ENCODE measurements at places on chromosomes 2 and 18.

- no peak for DNase-seq
These were observed at the start of gene SALL3 for GRCh38 chr18:78979730-78980278. TSS of gene SALL3 (plus strand) at chr18:78979818. CDS start at chr18:78980275, 457 bp downstream.

DNA sequence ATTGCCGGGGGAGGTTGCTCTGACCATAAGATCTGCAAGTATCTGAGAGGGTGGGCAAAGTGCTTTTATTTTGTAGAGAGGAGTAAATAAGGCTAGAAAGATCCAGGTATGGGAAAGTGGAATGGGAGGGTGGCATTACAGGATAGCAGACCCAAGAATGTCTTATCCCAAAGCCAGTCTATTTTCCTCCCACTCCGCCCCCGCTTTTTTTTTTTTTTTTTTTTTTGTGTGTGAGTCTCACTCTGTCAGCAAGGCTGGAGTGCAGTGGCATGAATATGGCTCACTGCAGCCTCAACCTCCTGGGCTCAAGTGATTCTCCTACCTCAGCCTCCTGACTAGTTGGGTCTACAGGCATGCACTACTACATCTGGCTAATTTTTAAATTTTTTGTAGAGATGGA is 31.5 kb downstream of the ARID5A start:
- no peak for DNase-seq

DNA sequence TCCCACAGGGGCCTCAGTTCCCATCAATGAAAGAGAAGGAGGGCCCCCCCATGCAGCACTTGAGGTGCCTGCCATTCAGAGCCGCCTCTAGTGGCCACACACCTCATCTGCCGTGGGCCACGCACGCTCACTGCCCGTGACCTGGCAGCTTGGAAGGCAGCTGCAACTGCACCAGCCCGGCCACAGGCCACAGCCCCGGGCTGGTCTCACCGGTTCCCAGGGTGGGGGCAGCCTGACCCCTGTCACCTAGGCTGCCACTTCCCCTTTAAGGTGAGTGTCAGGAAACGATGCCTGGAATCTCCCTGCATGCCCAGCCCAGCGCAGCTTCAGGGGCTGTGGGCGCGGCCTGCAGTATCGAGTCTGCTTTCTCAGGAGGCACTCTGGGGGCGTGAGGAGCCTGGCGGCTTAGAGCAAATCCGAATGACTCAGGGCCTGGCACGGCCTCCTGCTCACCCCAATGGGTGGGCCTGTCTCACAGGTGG is 2.6 kb downstream of the MAB21L4 start:
- DNase-seq, result no peak

- no peak for DNase-seq
These were observed 1363.2 kb upstream of the ACVR2A start for GRCh38 chr2:146481629-146482028.

DNA sequence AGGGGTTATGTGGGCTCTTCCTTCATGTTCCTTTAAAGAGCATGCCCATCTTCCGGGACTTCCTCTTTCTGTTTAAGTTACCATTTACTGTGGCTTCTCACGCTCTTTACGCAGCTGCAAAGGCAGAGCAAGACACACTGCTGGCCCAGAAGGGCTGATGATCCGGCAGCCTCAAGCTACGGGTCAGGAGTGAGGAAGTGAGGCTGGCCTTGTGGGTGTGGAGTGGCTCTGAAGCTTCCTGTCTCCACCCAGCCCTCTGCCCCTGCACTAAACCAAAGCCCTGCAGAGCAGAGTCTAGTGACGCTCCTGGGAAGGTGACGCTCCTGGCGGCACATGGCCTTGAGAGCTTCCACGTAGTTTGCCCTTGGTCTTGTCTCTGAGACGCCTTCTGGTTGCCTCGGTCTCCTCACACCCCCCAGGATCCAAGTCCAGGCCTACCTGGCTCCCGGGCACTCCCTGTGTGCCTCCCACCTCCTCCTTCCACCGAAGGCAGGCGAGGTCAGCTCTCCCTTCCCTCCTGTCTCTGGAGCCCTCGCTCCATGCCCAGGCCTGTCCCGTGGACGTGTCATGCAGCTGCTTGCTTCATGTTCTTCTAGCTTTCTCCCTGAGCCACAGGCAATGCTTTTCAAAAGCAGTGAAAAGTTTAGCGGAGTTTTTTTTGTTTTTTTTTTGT is 50.3 kb downstream of the ARL4C start:
- peak; percentile 63 for DNase-seq

DNA sequence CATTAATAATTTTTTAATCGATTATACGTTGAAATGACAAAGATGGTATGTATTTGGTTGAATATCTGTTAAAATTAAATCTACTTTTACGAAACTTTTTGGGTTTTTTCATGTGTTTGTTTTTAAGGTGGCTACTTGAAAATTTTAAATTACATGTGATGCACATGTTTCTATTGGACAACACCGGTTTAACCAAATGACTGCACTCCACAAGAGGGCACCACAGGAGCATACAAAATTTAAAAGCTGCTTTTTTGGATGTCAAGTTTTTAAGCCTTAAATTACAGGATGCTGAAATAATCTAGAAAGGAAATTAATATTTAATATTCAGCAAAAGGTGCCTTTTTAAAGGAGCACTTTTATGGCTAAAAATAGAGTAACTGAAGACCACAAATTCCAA is 98.7 kb downstream of the ACVR1 start:
- no peak for DNase-seq

- DNase-seq, result no peak
These were observed 106.8 kb upstream of the GALNT5 start for GRCh38 chr2:157150747-157151146.

GRCh38 chr2:40041422-40042382 is 262.6 kb upstream of the THUMPD2 start:
- DNase-seq, result no peak

GRCh38 chr2:16034151-16034974 is 94.0 kb downstream of the MYCN start:
- DNase-seq, result no peak

GRCh38 chr18:57657542-57657941 is 35.9 kb upstream of the NARS1 start:
- DNase-seq, result no peak

- DNase-seq, result peak; percentile 36
These were observed 29.0 kb downstream of the ANO7 start for GRCh38 chr2:241217320-241218031.

DNA sequence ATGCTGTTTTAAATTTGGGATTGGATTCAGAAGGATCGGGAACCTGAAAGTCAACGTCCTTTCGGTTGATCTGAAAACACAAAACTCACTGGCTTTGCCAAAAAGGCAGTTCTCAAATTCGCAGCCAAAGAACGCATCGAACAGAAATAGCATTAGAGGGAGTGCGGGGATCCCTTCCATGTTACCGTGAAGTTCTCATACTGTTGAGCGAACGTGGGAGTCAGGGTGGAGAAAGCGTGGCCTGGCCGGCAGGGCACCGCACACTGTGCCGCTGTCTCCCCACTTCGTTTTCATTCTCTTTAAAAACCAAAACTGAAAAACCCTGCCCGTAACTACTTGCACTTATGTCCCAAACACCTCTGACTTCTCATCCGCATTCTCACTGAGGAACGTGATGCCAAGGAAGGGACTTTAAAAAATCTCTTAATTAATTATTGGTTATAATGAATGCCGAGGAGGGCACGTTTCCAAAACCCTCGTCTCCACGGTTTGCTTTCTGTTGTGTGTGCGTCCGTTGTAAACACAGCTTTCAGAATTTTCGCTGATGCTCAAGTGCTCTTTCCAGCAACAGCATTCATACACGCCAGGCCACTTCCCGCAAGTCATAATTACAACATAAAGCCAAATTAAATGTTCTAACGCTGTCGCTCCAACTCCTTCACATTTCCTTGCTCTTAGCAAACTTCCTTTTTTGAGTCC is 60.9 kb upstream of the TWIST2 start:
- no peak for DNase-seq

DNA sequence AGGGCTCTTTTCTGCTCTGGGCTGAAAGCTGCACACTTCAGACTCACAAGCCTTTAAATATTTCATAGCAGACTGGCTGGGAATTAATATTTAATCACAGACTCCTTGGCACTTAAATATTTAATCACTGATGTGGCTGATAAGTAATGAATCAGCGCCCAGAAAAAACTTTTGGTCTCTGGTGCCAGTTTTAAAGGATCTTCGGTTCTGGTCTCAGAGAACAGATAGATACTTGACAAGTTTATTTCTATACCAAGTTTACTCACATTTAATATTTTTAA is 201.2 kb downstream of the MYCN start:
- DNase-seq, result no peak

DNA sequence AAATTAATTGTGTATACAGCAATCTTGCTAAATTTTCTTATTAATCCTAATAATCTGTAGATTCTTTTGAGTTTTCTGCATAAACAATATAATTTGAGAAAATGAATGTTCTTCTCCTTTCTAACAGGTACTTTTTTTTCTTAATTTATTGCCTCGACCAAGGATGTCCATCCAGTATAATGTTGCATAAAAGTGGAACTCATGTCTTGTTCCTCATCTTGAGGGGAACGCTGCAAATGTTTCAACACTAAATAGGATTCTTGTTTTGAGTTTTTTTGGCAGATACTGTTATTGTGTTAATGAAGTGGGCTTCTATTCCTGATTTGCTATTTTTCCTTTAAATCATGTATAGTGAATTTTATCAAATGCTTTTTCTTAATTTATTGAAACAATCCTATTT is 244.4 kb upstream of the REV1 start:
- no peak for DNase-seq

DNA sequence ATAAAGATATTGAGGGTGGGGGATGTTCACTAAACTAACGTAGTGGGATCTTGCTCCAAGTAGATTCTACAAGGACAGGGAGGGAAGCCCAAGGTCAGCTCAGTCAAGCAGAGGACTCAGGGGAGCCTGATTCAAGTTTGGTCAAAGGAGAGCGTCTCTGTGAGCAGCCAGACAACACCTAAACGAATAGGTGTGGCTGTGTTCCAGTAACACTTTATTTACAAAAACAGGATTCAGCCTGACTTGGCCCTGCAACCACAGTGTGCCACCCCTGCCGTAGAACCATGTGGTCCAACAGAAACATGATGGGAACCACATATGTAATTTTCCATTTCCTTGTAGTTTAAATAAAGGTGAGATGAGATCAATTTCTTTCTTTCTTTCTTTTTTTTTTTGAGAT is 18.1 kb upstream of the FZD5 start:
- DNase-seq, result no peak

GRCh38 chr18:28581521-28582071 is 404.7 kb upstream of the CDH2 start:
- no peak for DNase-seq

- no peak for DNase-seq
These were observed 203.5 kb downstream of the NDUFA10 start for GRCh38 chr2:239821694-239822075.

DNA sequence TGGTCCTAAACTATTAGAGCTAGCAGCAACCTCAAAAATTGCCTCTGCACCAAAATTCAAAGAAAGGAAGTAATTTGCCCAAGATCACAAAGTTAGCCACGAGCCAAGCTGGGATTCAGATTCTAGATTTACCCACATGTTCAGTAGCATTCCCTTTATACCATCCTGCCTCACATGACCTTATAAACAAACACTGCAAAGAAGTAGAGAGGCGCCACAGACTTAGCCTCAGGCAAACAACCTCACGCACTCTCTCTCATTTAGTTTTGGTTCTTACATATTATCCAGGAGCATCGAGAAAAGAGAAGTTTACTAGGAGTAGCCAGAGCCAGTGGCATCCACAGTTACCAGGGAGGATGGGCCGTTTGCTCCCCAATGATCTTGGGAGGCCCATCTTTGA is 226.6 kb downstream of the OSR1 start:
- DNase-seq, result no peak

DNA sequence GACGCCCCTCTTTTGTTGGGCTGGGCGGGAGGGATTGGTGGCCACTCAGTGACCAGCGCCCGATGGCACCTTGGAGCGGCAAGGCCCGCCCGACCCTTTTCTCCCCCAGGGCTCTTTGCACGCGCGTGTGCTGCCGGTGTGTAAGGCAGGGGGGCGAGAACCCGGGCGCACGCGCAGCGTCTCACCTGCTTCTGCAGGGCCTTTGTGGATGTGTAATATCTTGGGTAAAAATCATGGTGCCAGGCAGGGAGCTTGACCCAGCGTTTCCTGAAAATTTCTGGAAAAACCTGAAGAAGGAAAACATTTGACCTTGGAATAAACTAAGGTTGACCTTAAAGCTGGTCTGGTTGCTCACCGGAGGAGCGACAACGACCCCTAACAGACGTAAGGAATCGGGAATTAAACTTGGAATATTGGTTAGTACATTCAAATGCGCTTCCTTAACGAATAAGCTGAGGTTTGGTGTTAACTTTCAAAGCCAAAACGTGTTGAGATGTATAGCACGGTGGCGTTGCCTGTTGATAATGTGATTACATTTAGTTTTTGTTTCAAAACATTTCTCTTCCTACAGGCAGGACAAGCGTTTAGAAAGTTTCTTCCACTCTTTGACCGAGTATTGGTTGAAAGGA is 438 bp downstream of the HSPE1 start:
- DNase-seq, result no peak

DNA sequence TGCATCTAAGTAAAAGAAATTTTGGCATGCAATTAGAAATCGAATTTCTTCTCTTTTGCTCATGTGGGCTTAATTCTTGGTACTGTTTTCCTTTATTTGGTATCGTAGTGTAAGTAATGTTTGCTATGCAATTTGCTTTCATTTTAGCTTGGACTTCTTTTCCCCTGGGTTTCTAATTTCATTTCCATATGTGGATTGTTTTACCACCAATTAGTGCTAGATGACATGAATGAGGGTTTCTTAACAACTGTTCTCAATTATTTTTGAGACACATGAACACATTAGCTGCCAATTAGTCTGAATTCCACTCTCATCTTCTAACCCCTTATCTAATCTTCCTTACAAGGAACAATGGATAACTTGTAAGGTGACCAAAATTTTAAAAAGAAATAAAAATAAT is 1047.2 kb upstream of the PIK3C3 start:
- no peak for DNase-seq

- no peak for DNase-seq
These were observed 1.5 kb downstream of the COL5A2 start for GRCh38 chr2:189178054-189178453.

DNA sequence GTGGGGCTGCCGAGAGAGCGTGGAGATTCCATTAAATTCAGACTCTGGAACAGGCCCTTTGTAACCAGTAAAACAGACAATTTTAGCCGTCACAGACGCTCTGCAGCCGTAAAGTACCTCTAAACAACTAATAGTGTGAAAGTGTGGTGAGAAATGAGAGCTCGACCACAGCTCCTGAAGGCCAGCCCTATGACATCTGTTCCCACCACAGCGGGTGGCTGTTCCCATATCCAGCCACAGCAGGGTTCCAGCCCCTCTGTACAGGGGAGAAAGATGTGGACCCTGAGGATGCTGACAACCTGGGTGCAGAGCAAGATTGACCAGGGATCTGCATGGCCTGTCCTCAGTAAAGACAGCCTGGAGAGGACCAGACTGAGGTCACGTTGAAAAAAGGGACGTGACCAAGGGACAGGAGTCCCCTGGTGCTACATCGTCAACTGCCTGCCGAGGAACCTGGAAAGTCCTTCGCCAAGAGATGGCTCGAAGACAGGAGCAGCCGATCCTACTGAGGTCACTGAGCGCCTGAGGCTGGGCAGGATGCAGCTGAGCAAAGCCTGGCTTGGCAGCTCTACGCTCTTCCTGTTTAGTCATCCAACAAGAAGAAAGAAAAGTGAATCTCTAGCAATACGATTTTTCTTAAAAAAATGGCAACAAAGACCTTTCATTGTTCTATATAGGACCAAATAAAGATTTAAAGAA is 831.7 kb downstream of the RNF144A start:
- DNase-seq, result no peak

- no peak for DNase-seq
These were observed 88.2 kb downstream of the TMEM163 start for GRCh38 chr2:134630504-134631159.

GRCh38 chr18:22559414-22560274 is 141.9 kb upstream of the CTAGE1 start:
- no peak for DNase-seq

Data from memory B cell (primary cell).